Activated CD4-positive, alpha-beta T cell treated with anti-CD3 and anti-CD28 coated beads, Interleukin-10, Interleukin-2, amounts not matched to agents 100 ng/mL and 50 ng/mL, durations not matched to agents 16 hours and 8 hours (primary cell): ENCODE measurements at places on chromosomes 7 and 10.

- DNase-seq, result no peak
Observed at GRCh38 chr7:114574384-114574783, 159.8 kb downstream of the FOXP2 start.

DNA sequence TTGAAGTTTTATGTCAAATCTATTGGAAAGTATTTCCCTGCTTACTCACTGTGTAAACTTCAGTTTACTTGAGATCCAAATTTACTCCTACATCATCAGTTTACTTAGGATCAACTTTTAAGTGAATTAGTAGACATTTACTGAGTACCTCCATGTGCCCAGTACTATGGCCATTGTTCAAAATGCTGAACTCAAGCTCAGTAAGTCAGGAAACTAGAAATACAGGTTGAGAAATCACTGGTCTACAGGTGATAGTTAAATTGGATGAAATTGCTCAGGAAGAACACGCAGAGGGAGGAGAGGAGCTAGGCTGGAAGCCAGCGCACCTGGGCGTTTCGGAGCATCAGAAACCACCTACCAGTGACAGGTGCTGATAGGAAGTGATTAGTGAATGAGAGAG, 25.5 kb upstream of the EBLN1 start:
- DNase-seq, result no peak

- DNase-seq, result peak; percentile 86
Observed at GRCh38 chr10:124722798-124723783, 21.1 kb downstream of the FAM53B start.

DNA sequence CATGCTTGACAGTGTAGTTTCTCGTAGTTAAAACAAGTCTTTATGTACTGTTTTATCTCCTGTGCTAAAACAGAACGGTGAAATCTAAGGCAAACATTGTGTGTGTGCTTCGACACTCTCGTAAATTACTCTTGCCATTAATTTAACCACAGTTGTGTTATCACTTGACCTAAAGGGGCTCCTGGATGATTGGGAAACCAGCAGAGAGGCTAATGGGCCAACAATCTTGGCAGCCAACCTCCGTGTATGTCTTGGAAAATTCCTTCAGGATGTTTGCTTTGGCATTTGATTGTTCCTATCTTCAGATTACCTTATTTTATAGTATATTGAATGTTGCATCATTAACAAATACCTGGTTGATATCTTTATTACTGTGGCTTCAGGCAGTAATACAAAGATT, 409.5 kb downstream of the SDK1 start:
- no peak for DNase-seq

- no peak for DNase-seq
Observed at GRCh38 chr10:62626817-62627216, 177.7 kb upstream of the ADO start.

GRCh38 chr10:30911303-30911863, 120.3 kb downstream of the ZNF438 start:
- no peak for DNase-seq

DNA sequence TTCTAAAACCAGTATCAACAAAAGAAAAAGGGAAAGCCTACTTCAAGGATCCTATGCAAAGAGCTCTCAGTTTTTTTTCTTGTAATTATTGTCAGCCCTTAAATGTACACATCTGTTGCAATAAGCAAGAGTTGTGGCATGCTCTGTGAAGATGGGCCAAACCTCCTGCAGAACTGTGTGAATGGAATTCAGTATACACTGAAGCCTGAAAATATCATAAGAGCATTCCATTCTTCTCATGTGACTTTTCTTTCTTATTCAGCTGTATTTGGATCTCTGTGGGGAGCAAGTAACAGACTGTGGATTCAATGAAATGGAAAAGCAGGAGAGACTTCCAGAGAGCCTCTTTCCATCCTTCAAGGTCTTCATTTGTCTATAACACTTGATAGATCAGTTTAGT, 130.7 kb downstream of the SAMD9 start:
- DNase-seq, result no peak

DNA sequence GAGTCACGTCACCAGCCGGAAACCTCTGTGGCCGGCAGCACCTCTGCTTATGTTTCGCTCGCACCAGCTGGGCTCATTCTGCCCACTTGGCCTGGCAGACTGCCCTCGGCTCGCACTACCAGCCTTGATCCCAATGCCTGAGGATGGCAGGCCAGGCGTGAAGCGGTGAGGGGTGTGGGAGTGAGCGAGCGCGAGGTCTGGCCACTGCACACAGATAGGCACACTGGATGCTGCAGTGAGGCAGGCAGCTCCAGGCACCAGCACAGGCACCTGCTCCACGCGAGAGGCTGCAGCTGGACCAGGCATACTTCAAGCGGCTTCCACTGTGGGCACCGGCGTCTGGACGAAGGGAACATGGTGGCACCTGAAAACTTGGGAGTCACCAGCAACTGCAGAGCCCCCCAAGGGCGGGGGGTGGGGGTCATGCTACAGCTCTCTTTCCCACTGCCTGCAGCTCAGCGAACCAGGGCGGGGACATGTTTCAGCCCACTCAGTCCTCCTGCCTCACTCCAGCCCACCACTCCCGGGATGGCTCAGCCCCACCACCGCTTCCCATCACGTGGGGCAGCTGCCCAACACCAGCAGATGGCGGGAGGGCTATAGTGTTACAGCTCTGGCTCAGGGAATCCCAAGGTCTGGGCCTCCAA, 5.4 kb upstream of the DMTF1 start:
- DNase-seq, result no peak

DNA sequence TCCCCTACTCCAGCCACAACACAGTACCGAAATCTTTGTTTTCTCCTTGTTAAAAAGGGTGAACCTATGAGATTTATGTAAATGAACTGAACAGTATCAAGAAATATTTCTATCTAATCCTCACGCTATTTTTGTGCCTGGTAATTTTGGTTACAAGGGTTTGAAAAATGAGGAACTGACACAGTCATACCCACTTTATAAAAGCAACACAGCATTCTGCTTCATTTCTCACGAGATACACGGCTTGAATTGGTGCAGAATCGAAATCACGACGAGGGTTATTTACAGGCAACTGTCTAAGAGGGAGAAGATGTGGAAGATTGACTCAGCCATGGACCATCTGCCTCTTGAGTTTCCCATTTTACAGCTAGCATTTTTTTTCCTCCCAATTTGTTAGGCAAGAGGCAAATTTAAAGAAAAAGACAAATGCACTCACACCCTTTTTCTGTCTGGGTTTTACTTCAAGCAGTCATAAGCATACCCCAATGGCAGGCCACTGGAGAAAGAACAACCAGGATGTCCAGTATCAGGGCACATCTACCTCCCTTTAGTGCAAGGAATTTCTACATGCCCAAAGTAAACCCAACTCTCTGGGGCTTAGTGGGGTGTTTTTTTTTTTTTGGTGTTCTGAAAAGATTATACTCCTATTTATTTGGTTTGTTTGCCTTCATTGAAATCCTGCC, 108.1 kb downstream of the ITGB8 start:
- no peak for DNase-seq

- no peak for DNase-seq
Observed at GRCh38 chr10:77501846-77502261, 135.8 kb downstream of the KCNMA1 start.

- peak; percentile 66 for DNase-seq
Observed at GRCh38 chr7:6012355-6013104, 3.5 kb downstream of the AIMP2 start.

- no peak for DNase-seq
Observed at GRCh38 chr10:123556736-123557135, 109.4 kb upstream of the GPR26 start.

- no peak for DNase-seq
Observed at GRCh38 chr10:49560526-49560925, 21.6 kb upstream of the ERCC6 start.

- no peak for DNase-seq
Observed at GRCh38 chr10:112970021-112970420, 20.0 kb downstream of the TCF7L2 start.

DNA sequence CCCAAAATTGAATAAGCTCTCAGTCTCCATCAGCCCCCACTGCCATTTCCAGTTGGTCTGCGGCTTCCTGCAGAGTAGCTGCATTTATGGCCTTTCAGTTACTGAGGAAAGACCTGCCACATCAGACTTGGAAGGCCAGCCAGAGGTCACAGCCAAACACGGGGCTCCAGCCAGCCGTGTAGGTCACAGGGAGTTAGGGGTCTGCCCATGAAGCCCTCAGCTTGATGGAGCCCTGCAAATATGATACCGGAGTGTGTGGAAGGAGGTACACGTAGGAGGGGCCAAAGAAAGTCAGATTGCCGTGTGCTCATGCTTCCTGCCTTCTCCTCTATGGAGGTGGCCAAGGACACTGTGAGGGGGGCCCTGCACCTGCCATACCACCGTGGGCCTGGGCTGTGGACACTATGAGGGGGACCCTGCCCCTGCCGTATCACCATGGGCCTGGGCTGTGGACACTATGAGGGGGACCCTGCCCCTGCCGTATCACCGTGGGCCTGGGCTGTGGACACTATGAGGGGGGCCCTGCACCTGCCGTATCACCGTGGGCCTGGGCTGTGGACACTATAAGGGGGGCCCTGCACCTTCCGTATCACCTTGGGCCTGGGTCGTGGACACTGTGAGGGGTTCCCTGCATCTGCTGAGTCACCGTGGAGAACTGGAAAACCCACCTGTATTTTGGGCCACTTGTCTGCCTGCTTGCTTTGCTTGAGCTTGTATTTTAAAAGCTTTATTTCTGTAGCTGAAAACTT, 335.7 kb upstream of the SHH start:
- no peak for DNase-seq
